ENCODE measurements at places on chromosomes 5 and 9.
A peak's percentile ranks its signal among the peaks of the same experiment; 100 is the strongest.

DNA sequence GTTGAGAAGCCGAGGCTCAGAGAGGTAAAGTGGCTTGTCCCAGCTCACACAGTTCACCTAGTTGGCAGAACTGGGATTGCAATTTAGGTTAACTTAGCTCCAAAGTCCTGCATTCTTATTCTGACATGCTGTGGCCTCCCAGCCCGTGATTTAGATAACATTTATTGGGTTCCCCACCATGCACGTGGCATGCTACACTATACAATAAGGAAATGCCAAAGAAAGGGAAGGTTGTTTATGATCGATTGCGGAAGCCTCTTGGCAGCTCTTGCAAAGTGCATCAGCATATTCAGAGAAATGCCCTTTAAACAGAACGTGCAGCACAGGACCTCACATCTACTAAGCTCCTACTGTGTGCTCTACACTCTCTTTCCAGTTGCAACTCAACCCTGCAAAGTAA is 3.2 kb downstream of the NEURL1B start:
- DNase-seq, result no peak

DNA sequence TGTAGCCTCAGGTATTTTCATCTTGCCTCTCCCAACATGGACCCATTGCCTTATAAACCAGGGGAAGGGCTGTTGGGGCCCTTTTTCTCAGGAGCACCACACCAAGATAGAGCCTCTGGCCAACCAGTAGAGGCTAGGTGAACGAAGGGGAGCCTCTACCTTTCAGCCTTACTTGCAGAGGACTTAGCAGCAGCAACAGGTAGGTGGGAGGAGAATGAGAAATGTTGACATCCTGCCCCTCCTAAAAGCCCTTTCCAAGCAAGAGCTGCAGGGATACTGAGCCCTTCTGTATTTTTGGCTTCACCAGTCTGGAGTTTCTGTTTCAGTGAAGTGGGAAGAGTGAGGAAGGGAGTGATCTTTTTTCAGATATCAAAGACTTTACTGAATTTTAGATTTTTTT is 77.4 kb downstream of the MTREX start:
- no peak for DNase-seq

DNA sequence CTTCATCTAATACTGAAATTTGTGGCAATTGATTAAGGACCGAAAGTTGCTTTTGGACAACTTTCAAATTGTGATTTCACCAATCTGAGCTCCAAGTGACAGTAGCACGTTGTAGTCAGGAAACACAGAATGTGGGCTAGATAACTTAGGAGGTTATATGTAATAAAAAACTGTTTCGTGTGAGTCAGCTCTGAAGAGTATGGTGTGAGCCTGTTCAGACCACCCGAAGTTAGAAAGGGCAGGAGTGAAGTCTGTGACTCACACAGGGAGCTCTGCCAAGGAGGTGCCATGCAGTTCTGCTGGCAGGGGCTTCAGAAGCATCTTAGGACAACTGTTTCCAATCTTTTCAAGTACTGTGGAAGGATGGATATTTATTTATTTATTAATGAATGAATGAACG is 16.4 kb upstream of the ZBTB34 start:
- peak; percentile 73 for DNase-seq

DNA sequence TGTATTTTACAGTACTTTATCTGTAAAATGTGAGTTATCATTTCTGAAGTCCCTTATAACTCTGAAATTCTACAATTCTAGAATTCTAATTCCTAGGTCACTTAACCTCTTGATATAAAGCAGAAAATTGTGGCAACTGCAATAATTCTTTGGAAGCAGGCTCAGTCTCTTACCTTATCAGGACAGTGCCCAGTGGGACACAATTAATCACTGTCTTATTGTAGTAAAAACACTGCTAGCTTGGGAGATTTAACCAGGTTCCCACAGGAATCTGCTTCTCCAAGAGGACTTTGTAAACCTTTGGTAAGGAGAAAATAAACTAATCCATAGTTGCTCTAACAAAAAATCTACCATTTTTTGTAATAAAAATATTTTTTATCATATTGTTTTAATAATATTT is 18.3 kb upstream of the SPATA9 start:
- no peak for DNase-seq

GRCh38 chr9:706606-707459 is 134.7 kb upstream of the DMRT1 start:
- DNase-seq, result peak; percentile 74

DNA sequence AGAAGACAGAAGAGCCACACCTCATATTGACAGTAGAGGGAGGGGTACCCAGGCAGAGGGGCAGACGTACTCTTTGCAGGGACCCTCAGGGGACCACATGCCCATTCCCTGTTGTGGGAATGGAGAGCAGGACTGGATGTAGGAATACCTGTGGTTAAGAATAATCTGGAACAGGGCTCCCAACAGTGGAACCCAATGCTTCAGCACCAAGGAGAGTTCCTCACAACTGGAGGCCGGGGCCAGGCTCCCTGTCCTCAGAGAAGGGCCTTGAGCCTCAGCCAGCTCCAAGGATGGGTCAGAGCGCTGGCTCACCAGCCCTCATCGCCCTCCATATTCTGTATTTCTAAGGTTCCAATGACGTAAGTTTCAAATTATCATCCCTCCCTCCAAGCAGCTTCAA is 7.4 kb upstream of the SHC3 start:
- peak; percentile 43 for DNase-seq

- DNase-seq, result peak; percentile 23
These were observed 816.2 kb upstream of the GRAMD2B start for GRCh38 chr5:125607018-125607417.

DNA sequence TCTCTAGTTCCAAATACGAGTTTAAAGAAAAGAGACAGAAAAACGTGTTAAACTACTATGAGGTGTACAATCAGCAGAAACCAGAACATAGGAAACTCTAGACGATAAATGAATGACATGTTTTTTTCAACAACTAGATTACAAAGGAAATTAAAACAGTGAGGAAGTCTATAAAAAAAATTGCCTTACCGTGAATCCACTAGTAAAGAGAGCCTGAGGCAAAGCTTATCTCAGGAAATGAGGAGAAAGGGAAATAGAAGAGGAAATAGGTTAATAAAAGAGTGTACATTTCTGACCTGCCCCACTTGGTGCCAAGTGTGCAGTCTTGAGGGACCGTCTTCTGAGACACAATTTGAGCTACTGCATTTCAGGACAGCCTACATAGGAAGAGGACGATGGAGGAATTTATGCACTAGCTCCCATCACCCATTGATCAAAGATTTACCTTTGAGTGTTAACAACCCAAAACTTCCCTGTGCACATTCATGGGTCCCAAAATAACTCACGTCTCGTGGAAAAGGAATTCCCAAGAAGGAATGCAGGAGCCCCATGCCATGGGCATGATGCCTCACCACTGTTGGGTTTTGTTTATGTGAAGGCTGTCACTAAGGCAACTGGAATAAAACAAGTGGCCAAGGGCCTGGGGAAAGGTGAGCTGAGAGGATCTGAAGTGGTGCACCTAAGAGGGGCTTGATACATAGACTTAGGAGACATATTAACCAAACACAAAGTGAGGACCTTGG is 53.6 kb upstream of the SLC1A3 start:
- peak; percentile 57 for DNase-seq

DNA sequence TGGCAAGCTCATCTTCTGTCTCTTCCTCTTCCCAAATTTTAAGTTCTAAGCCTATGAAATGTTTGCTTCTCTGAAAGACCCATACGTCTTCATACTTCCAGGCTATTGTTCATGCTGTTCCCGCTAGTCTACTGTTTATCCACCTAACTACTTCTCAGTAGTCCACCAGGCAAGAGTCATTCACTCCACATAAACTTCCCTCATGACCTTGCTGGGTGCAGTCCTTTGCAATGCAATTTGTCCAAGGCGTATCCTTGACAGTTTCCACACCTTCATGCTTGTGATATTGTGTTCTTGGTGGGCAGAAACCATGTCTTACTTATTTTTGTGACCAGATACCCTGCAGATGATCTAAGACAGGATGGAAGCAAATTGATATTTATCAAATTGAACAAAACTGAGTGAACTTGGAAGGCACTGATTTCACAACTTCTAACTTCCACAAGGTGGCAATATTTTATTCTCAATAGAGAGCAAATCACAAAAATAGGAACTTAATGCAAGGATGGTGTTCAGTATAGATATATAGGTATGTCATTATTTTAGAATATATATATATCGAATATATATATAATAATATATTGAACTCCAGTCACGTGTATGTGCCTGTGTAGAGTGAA is 30.3 kb downstream of the TYRP1 start:
- DNase-seq, result no peak

GRCh38 chr9:26891726-26892125 is 876 bp downstream of the CAAP1 start:
- no peak for DNase-seq

DNA sequence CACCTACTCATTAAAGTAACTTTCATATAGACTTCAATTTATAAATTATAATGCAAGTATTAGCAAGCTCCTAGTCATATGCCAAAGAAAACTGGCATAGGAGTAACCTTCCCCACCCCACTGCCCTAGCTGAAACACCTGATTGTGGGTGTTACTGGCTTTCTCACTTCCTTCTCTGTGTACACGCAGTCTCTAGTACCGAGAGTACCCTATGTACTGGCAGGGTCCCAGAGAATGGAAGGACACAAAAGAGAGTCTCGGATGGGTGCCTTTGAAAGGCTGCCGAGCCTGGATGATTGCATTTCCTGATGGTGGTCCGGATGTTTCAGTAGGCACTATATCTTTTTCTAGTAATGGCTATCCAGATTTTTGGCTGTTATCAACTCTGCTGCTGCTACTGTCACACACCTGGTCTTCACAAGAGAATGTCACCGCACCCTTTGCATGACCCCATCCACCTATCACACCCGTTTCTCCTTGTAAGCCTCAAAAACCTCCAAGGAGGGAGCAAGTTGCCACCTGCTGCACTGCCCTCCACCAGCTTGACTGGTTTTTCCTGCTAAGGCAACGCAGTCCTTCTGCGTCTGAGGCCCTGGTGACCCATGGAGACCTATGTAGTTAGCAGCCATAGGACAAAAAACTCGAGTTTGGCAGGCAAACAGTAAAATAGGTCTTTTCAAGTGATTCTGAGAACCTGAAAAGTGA is 53.8 kb upstream of the CLINT1 start:
- DNase-seq, result no peak

GRCh38 chr5:149271716-149272563 is at the start of gene AFAP1L1:
AFAP1L1 (plus strand) TSS chr5:149271859; CDS start chr5:149271969, 110 bp downstream.
- DNase-seq, result peak; percentile 35

DNA sequence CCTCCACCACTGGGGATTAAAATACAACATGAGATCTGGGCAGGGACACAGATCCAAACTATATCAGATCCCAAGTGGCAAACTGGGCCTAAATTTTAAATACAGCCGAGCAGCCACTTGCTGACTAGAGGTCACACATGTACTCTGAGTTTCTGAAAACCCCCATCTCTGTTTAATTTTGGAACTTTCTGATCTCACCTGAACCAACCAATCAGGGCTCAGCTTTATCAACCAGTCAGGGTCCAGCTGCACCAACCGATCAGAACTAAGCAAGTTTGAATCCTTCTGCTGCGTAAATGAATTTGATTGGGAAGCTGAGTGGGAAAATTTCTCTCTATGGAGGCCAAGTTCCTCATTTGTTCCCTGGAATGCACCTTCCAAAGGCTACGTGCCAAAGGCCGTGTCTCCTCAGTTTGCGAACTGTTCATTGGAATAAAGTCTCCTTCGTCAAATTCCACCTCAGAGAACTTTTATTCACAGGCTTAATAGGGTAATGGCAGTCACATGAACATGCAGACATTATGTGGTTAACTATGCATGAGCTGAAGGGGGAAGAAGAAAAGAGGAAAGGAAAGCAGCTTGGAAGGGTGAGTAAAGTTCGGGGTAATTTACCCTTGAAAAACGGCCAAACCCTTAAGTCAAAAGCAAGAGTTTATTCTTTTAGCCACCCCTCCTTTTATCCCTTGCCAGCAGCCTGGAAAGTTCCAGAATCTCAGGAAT is 3.7 kb downstream of the CD180 start:
- no peak for DNase-seq
